ENCODE measurements at places on chromosomes 4 and X.

GRCh38 chrX:50447535-50447934, 23.1 kb downstream of the DGKK start:
- no peak for DNase-seq

DNA sequence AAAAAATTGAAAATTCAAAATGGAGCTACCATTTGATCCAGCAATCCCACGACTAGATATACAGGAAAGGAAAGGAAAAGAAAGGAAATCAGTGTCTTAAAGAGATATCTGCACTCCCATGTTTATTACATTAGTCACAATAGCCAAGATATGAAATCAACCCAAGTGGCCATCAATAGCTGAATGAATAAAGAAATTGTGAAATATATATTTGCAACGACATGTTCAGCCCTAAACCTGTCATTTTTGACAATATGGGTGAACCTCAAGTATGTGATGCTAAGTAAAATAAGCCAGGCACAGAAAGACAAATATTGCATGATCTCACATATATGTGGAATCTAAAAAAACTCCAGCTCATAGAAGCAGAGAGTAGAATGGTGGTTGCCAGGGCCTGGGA, 155.1 kb downstream of the ANXA5 start:
- DNase-seq = no peak

DNA sequence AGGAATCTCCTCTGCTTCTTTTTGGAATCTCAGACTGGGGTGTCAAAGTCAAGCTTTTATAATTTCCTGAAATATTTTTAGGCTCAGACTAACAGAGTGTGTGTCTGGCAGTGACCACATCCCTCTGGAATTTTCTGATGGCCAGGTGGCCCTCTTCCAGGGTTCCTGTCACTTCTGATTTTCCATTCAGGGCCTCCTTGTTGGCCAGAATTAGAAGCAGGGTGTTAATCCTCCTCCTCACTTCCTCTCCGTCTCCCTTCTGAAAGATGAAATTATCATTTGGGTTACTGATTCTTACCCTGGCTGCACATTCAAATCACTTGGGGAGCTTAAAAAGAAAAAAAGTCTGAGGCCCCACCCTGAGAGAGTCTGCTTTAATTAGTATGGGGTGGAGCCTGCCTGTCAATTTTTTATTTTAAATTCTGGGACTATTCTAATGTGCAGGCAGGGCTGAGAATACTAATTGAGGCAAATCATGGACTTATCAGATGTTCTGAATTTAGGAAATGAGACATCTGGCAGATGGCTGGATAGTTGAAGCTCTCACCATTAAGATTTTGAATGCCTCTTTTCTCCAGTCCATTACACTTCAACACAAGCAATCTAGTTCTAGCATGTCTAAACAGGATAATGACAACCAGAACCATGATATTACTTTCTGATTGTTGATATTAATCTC, 43.2 kb downstream of the HAND2 start:
- DNase-seq = no peak

- DNase-seq = no peak
Measured at GRCh38 chr4:83771113-83771705, 235.3 kb downstream of the GPAT3 start.

DNA sequence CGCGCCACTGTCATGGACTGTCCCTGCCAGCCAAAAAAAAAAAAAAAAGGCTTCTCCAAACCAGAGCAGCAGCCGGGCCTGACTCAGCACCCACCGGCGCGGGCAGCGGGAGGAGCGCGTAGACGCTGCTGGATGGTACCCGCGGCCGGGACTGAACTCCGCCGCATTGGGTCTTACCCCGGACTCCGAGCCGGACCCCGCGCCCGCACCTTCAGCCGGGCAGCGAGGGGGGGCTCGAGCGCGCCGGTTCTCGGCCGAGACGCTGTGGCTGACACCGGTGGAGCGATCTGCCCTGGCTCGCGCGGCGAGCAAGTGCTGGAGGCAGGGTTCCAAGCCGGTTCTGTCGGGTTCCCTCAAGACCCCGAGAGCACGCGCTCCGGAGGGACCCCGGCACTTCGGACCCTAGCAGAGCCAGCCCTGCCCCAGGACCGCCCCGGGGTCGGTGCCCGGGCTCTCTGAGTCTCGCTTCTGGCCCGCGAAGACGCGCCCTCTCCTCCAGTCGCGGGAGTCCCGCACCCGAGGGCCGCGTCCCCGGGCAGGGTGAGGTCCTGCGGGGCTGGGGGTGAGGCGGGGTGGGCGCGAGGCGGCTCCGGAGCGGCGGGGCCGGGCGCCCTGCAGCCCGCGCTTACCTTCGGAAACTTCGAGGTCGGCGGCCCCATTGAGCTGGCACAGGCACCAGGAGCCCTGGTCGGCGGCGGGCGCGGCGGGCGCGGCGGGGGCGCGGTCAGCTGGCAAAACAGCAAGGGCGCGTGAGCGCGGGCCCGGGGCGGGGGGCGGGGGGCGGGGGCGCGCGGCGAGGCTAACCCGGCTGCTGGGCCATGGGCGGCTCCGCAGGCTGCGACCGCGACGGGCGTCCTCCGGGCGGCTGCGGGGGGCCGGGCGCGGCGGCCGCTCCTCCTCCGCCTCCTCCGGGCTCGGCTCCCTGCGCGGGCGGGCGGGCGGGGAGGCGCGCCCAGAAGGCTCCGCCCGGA, 11.8 kb upstream of the MAN2B2 start:
- no peak for DNase-seq

DNA sequence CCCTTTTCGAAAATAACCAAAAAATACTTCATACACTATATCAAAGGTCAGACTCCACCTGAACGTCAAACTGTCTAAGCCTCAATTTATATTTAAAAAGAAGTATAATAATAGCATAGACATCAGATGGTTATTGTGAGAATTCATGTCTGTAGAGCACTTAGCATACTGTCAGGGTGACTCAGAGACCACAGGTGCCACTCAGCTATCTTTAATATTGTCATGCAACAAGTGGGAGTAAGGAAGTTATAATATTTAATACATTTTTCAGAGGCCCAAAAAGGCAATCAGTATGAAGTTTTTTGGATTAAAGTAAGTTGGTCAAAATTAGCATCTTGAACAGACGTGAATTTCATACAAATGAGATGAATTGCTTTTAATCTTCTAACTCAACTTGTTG, 93.3 kb downstream of the PHOX2B start:
- DNase-seq = no peak

Measured in stimulated activated naive CD4-positive, alpha-beta T cell treated with Interleukin-2 at 50 U/mL for 16 hours (primary cell).